ENCODE measurements at places on chromosomes 1 and 21.

- DNase-seq: no peak
Observed at GRCh38 chr1:58883888-58884482, 100.1 kb upstream of the JUN start.

DNA sequence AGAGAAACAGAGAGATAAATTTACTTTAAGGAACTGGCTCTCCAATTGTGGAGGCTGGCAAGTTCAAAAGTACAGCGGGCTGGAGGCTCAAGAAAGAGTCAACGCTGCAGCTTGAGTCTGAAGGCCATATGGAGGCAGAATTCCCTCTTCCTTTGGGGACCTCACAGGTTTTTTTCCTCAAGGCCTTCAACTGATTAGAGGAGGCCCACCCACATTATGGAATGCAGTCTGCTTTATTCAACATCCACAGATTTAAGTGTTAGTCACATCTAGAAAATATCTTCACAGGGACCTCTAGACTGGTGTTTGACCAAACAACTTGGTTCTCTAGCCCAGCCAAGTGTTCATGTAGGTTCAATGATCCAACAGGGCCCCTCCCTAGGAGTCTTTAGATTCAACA lies 117.8 kb downstream of the SLC35F3 start:
- DNase-seq: no peak

DNA sequence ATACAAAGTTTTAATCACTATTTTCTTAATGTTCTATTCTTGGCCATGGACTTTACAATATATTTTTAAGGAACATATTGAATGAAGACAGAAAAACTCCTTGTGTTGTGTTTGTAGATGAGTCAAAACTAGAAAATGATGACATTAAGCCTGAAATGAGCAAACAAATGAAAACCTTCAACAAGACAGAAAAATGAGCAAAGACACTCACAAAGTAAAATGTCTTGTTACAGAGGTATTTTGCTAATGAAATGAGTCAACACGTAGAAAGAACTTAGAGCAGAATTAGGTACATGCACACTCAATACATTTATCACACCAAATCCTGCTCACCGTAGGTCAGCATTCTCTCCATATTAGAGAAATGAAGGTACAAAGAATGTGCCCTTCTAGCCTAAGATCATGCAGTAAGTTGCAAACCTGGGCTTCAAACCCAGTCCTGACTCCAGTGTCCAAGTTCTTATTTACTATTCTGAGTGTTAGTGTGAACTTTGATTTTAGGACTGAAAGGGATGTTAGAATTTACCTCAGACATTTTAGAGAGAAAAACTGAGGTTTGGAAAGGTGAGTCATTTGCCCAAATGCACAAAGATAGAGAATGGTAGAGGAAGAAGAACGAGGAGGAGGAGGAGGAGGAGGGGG lies 133.9 kb upstream of the SGIP1 start:
- no peak for DNase-seq

DNA sequence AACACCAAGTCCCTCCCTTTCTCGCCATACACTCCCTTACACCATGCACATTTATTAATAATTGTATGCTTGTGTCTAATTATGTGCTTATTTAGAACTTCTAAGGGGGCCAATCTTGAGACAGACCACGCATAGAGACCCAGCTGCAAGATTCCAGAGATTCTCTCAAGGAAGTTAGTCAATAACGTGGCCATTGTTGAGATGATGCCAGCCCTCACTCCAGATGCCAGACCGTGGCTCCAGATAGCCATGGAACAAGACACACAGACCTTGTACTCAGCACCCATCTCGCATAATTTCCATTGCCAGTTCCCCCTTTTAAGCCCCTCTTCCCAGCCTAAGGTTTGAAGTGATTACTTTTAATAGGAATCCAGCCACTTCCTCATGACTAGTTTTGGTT lies 62.4 kb downstream of the DIRAS3 start:
- no peak for DNase-seq

- no peak for DNase-seq
Observed at GRCh38 chr21:33189824-33190223, 39.9 kb upstream of the IFNAR2 start.

DNA sequence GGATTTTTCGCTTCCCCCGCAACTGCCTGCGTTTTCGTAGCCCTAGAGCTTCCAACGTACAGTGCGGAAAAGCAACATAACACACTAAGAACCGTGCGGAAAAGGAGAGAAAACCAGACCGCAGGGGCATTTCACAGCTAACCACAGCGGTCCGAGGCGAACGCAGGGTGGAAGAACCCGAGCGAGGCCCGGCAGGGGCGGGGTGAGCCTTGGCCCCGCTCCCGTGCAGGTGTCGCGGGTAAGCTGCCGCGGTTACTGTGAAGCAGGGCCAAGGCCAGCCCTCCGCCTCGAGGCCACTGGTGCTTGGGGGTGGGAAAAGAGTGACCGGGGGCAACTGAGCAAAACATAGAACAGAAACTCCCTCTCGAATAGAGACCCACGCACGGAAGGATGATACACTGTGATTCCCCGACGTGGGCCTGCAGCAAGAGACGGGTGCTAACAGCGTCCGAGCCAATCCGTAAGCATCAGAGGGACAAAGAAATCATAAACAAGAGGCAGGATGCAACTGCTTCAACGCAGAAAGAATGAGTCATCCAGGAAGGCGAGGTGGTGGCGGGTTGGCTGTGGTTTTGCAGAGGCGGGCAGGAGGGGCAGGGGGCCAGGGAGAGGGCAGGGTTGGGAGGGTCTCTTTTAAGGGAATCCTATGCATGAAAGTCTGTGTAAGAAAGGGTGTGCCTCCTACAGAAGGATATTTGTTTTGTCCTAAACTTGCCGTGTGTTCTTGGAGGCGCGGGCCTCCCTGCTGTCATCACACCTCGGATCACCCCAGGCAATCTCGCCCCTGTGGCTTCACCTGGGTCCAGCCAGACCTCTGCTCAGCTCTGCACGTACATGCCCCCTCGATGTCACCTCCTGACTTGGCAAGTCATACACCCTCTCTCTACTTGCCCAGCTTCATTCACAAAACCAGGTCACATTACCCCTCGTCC lies 7.3 kb downstream of the GNG4 start:
- peak; percentile 30 for DNase-seq

DNA sequence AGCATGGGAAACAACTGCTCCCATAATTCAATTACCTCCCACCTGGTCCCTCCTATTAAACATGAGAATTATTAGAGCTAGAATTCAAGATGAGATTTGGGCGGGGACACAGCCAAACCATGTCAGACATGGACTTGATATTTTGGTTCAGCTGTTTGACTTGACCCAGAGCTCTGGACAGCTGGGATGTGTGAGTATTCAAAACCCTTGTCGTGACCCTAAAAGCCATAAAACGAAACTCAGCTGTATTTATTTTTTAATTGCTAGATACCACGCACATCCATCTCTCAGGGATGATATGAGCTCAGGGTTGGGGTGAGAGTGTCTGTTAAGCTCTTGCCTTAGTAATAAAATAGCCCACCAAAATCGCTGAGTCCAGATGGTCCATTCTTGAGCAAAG lies 45.4 kb downstream of the RCSD1 start:
- no peak for DNase-seq

GRCh38 chr1:49026230-49026811 lies 249.6 kb upstream of the BEND5 start:
- DNase-seq: no peak

DNA sequence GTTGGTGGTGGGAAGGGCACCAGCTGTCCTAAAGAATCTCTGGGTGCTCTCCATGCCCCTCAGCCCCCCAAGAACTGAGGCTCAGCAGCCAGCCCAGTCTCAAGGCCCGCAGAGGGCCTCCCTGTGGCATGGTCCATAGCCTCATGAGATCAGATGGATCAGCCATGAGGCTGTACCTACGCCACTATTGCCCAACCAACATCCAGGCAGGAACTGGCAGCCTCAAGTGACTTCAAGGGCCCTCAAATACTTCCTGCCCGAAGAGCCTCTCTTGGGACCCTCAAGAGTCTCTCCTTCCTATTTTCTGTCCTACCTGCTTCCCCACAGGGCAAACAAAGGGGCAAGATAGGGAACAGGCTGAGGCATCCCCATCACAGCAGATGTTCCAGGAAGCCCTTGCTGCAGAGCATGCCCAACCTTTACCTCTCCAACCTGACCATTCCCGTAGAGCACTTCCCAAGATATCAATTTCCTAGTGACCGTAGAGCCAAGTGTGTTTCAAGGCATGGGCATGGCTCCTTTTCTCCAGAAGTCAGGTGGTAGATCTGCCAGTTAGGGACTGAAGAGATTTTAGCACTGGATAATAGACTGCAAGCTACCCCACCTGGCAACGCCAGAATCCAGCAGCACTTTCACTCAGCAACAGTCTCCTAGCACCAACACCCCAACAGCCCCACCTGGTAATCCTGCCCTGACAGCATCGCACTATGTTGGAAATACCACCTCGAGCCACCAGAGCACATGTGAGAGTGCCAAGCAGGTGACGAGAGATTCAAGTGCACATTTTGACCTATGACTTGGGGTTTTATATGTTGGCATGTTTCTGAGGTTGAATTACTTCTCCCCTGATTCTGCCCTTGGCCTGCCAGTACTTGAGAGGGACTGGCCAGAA lies 13.7 kb upstream of the MFSD2A start:
- DNase-seq: no peak

DNA sequence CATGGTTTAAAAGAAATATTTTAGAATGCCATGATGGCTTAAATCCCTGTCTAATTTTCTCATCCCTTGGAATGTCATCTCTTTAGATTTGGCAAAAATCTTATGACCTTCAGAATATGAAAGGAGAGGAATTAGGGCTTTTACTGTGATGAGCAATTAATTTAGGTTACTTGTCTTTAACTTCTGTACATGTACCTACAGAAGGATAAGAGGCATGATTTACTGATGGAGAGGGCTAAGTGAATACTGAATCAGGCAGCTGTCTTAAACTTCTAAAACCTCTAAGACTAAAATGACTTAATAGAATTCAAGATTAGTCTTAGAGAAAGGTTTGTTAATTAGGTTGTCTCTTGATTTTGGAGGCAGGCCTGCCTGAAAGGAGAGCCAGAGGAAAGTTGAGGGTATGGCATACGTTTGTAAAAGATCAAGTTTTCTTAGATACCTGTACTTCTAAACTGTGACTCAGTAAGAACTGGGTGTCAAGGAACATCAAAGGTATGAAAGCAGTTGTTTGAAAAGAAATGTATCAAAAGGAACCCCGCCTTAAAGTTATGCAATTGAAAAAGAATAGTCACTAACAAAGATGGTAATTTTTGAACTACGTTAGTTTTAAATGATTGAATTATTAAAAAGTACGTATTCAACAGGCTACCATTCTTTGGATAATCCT lies 12.5 kb downstream of the MACO1 start:
- DNase-seq: peak; percentile 62

DNA sequence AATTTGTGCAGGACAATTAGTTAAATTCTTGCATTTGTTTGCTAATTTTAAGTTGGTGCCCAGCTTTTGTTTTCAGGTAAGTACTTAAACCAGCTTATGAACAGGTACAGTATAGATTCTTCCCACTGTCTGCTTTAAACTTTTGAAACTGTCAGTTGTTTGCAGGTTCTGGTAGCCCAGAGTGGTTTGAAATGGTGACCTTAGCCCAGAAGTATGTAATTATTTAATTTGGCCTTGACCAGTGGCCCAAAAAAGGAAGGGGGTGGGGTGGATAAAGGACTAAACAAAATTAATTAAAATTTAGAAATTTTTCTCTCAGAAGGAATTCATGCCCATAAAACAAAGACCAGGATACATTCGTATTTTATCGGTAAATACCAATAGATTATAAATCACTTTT lies 69.0 kb downstream of the PTBP2 start:
- DNase-seq: no peak

DNA sequence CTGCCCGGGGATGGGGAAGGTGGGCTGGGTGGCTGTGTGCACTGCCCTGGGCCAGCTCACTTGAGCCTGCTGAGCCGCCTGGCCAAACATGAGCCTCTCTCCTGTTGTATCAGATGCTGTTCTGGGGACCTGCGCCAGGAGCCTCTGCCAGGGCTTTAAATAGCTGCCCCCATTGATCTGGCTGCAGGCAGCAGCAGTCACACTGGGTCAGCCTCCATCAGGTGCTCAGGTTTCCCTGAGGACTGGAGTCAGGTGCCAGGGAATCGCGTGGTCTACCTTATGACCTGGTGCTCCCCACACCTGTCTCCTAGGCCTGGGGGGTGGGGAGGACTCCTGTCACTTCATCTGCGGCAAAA lies 700 bp upstream of the CCDC28B start:
- no peak for DNase-seq

GRCh38 chr1:182629499-182630096 lies 25.4 kb upstream of the RGS16 start:
- DNase-seq: no peak

GRCh38 chr1:36432616-36433015 lies 17.6 kb downstream of the OSCP1 start:
- no peak for DNase-seq

GRCh38 chr1:95126846-95127245 lies 9.7 kb downstream of the TLCD4 start:
- DNase-seq: no peak

- DNase-seq: no peak
Observed at GRCh38 chr1:111084999-111085398, 54.9 kb downstream of the DRAM2 start.

- DNase-seq: no peak
Observed at GRCh38 chr21:29708401-29708800, 231.4 kb downstream of the GRIK1 start.

DNA sequence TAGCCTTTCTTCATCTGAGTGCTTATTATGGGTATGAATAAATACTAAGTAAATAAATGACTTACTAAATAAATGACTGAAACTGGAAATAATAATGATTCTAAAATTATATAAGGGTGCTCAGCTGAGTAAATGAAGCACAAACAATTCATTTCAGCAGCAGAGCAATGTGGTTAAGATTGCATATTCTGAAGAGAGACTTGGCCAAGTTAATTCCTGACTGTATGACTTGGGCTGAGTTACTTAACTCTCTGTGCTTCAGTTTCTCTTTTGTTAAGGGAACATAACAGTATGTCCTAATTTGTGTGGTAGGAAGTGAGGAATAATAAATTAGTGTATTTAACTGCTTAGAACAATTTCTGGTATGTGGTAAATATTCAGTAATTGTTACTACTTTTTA lies 19.1 kb downstream of the AGL start:
- peak; percentile 11 for DNase-seq

- peak; percentile 34 for DNase-seq
Observed at GRCh38 chr21:45104560-45104959, 30.2 kb downstream of the ADARB1 start.
